ENCODE measurements at places on chromosomes 16 and 17.
A peak's percentile ranks its signal among the peaks of the same experiment; 100 is the strongest.

DNA sequence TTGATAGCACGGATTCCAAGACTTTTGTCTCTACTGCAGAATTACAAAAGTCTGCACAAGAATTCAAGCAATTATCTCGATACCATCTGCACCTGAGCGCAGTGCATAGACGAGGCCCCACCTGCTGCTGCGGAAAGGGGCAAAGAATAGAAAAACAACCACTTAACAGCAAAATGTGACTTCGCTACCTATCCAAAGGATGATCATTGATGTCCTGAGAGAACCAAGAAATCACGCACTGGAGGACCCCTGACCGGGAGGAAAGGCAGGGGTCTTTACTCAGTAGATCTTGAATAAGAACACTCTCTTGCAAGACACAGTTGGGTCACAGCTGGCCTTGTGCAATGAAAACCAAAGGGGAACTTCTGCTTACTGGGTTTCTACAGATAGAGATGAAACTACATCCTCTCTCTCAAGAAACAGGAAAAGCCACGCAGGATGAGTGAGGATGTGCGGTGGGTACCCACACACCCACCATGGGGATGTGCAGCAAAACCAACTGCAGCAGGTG, 147.4 kb upstream of the RPH3AL start:
- DNase-seq, result peak; percentile 84

GRCh38 chr17:78611607-78612006, 34.4 kb upstream of the DNAH17 start:
- no peak for DNase-seq

GRCh38 chr17:10126616-10127501, 71.5 kb downstream of the GAS7 start:
- DNase-seq, result peak; percentile 44

DNA sequence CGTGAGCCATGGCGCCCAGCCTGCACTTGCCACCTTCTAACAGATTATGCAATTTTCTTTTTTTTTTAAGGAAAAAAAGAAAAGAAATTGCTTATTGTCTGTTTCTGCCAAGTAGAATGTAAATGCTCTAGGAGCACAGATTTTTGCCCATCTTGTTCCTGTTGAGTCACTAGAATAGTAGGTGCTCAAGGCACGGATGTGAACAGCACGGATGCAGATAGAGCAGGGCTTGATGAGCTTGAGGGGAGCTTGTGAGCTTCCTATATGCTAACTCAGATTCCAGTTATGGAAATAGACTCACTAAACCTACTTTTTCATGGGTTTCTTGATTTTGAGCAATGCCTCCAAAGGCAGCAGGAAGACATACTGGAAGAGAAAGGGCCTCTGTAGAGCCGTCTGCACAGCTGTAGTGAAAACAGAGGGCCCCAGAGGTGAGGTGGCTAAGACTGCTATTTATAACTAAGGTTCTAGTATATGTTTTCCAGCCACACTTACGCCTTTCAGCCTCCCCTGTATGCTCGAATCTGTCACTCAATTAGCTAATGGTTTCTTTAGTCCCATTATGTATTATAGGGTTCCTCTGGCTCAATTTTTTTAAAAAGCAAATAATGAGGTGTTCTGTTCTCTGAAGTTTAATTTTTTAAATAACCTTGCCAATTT, 72.8 kb downstream of the WWP2 start:
- no peak for DNase-seq

- no peak for DNase-seq
Measured at GRCh38 chr17:7982666-7983065, 19.7 kb upstream of the GUCY2D start.

- peak; percentile 98 for DNase-seq
Measured at GRCh38 chr16:57893559-57894389, 77.2 kb downstream of the CNGB1 start.

DNA sequence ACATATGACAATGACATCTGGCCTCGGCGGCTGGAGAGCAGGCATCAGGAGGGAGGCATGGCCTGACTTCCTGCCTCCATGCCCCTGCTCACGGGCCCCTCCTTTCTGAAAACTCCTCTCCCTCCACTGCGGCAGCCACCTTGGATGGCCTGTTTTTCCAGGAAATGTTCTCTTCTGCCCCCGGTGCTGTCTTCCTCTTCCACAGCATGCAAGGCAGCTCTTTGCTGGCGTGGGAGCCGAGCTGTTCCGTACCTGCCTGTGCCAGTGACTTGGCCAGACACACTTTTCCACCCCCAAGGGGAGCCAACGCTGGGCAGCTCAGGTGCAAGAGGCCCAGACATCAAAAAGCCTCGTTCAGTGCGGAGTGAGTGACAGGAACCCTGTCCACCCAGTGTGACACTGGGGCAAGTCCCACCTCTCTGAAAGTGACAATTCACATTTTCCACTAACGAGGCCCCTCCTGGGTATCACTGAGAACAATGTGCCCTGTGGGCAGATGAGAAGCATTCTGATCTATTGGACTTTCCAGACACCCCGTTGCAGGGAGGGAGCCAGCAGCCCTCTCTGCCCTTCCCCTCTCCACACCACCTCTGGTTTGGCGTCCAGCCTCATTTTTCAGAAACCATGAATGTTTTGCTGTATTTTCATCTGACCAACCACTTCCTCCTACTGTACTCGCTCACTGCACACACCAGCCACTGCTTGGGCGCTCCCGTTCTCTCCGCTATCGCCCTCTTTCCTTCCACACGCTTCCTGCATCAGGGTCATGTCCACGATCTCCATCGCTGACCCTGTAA, 31.2 kb downstream of the NSMCE1 start:
- DNase-seq, result peak; percentile 58

DNA sequence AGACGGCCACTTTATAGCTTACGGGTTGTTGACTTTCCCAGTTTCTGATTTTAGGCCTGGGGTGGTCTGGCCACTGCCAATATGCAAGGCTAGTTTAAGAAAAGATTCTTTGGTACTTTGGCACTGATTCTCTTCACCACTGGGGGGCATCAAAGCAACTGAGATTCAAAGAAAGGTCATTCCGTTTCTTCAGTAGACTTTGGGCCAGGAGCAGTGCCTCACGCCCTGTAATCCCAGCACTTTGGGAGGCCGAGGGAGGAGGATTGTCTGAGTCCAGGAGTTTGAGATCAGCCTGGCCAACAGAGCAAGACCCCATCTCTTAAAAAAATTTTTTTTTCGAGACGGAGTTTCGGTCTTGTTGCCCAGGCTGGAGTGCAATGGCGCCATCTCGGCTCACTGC, 53.0 kb downstream of the RPA1 start:
- peak; percentile 43 for DNase-seq

- peak; percentile 41 for DNase-seq
Measured at GRCh38 chr16:4345836-4346781, 5.0 kb downstream of the PAM16 start.

Data from suppressor macrophage treated with lipopolysaccharide for 4 hours (primary cell).